ENCODE measurements at places on chromosomes 2 and 18. TPM values are rescaled to one million over a fixed set of nuclear protein-coding genes. Genes with fewer than 3 reads are reported as not detected.

Gene REEP1
- polyA plus RNA-seq: not detected

Gene GCFC2
- polyA plus RNA-seq: 3.1 TPM

Gene HRH4
- polyA plus RNA-seq: not detected

Gene MRPL44
- 25.7 TPM for polyA plus RNA-seq

Gene FBLN7
- polyA plus RNA-seq: not detected

Gene CCDC178
- polyA plus RNA-seq: not detected

Gene DYSF
- 72.5 TPM for polyA plus RNA-seq

Gene SNORC
- polyA plus RNA-seq: not detected

Gene FSHR
- not detected for polyA plus RNA-seq

Gene SPATA3
- polyA plus RNA-seq: not detected

Gene DSC3
- polyA plus RNA-seq: not detected

Gene CROCC2
- polyA plus RNA-seq: not detected

Gene POTEC
- polyA plus RNA-seq: not detected

Gene TMEM178A
- not detected for polyA plus RNA-seq

Gene L3MBTL4
- polyA plus RNA-seq: 1.2 TPM

Gene MTCL1
- not detected for polyA plus RNA-seq

Gene FTCDNL1
- 4.1 TPM for polyA plus RNA-seq

- H3K36me3 ChIP-seq: no peaks in the 10 kb centered on the region
- no peaks in the 10 kb centered on the region for H3K4me1 ChIP-seq
- H3K27ac ChIP-seq: no peak overlapping the region
- no peak overlapping the region for H3K4me3 ChIP-seq
- no peak for DNase-seq
These were observed 25.6 kb upstream of the ACSL3 start for GRCh38 chr2:222835143-222835822.

GRCh38 chr2:148926981-148927401, 52.0 kb downstream of the KIF5C start:
- peak; percentile 62 for DNase-seq
- no peak overlapping the region for H3K27ac ChIP-seq
- H3K4me3 ChIP-seq: peak overlapping the region; percentile 48
- peaks cover 22% of the 10 kb centered on the region for H3K4me1 ChIP-seq
- H3K27me3 ChIP-seq: no peaks in the 10 kb centered on the region
- no peaks in the 10 kb centered on the region for H3K36me3 ChIP-seq

DNA sequence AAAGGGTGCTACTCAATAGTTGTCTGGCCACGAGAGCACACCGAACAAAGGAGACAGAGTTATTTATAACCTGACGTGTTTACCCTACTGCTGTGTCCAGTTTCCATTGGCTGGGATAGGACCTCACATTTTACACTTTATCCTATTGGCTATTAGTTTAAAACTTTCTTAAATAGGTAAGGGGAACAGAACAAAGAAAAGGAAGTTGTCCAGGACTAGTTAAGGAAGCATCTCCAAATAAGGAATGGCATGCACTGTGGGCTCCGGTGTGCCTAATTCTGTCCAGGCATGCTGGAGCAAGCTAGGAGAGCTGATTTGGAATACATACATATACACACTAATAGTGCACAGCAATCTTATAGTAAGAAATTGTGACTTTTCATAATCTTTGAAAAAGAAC, 72.2 kb downstream of the CAB39 start:
- no peak overlapping the region for H3K27ac ChIP-seq
- H3K4me3 ChIP-seq: no peak overlapping the region
- H3K27me3 ChIP-seq: no peaks in the 10 kb centered on the region
- DNase-seq: no peak
- peaks cover 73% of the 10 kb centered on the region for H3K36me3 ChIP-seq

DNA sequence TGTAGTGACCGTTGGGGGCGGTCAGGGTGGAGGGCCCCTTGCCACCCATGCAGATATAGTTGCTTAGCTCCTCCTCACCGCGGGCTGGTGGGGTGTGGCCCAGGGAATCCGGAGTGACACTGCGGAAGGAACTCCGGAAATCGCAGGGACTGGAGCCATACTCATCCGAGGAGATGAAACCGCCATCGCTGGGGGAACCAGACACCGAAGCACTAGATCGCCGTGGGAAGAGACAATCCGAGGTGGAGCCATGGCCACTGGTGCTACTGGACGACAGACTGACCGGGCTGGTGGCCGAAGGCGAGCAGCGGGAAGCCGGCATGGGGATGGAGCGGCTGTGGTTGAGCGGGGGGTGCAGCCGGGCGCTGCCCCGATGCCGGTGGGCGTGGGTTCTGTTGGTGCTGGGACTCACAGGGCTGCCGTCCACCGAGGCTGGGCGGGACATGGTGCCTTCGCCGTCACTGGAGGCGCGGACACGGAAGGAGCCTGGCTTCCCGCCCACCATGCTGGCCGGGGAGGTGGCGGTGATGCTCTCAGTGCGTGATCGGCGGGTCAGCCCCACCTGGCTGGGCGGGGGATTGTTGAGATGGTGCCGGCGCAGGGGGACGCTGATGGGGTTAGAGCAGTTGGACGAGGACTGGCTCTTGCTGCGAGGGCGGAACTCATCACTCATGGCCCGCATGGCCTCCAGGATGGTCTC, 2.2 kb downstream of the IRS1 start:
- no peaks in the 10 kb centered on the region for H3K36me3 ChIP-seq
- H3K27ac ChIP-seq: no peak overlapping the region
- H3K4me3 ChIP-seq: no peak overlapping the region

GRCh38 chr2:206840999-206841398, 75.6 kb downstream of the FASTKD2 start:
- H3K27ac ChIP-seq: no peak overlapping the region
- H3K27me3 ChIP-seq: no peaks in the 10 kb centered on the region
- no peaks in the 10 kb centered on the region for H3K36me3 ChIP-seq
- no peak overlapping the region for H3K4me3 ChIP-seq
- no peaks in the 10 kb centered on the region for H3K4me1 ChIP-seq
- DNase-seq: no peak

- DNase-seq: no peak
- H3K36me3 ChIP-seq: no peaks in the 10 kb centered on the region
- no peaks in the 10 kb centered on the region for H3K4me1 ChIP-seq
These were observed 239.4 kb downstream of the KLHL29 start for GRCh38 chr2:23624378-23624777.

- no peak for DNase-seq
- no peaks in the 10 kb centered on the region for H3K4me1 ChIP-seq
- H3K36me3 ChIP-seq: no peaks in the 10 kb centered on the region
- no peaks in the 10 kb centered on the region for H3K27me3 ChIP-seq
- no peak overlapping the region for H3K27ac ChIP-seq
- no peak overlapping the region for H3K4me3 ChIP-seq
These were observed 41.7 kb upstream of the EFEMP1 start for GRCh38 chr2:55965276-55965675.

- H3K27me3 ChIP-seq: no peaks in the 10 kb centered on the region
- DNase-seq: peak; percentile 76
- H3K4me1 ChIP-seq: peaks cover 25% of the 10 kb centered on the region
- no peak overlapping the region for H3K27ac ChIP-seq
- no peaks in the 10 kb centered on the region for H3K36me3 ChIP-seq
- no peak overlapping the region for H3K4me3 ChIP-seq
These were observed 539.0 kb upstream of the TNP1 start for GRCh38 chr2:217398860-217399259.

GRCh38 chr2:68564426-68564825, 79.0 kb upstream of the PROKR1 start:
- H3K27ac ChIP-seq: no peak overlapping the region
- no peaks in the 10 kb centered on the region for H3K36me3 ChIP-seq
- no peak overlapping the region for H3K4me3 ChIP-seq
- no peaks in the 10 kb centered on the region for H3K4me1 ChIP-seq

- peaks cover 22% of the 10 kb centered on the region for H3K4me1 ChIP-seq
- peaks cover 31% of the 10 kb centered on the region for H3K27me3 ChIP-seq
- no peak overlapping the region for H3K4me3 ChIP-seq
- no peaks in the 10 kb centered on the region for H3K36me3 ChIP-seq
These were observed 1.9 kb downstream of the CCDC68 start for GRCh38 chr18:54957296-54957832.

DNA sequence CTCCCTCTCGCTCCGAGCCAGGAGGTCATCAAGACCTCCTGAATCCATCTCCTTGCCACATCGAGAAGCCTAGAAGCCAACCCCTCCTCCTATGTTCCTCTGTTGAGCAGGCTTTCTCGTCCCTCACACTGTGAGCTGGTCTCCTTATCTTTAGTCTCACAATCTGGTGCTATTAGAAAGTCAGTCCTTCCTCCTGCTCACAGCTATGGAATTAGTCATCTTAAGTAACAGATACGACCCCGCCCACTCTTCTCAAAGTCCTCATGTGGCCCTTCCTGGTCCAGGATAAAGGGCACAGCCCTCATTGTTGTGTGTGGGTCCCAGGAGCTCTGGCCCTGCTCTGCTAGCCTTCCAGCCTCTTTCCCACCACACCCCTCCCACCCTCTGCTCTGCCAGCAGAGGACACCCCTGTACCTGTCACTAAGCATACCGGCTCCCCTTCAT, 41.4 kb upstream of the TRIB2 start:
- H3K4me1 ChIP-seq: no peaks in the 10 kb centered on the region
- peaks cover 3% of the 10 kb centered on the region for H3K27me3 ChIP-seq
- H3K4me3 ChIP-seq: no peak overlapping the region
- no peak overlapping the region for H3K27ac ChIP-seq
- no peaks in the 10 kb centered on the region for H3K36me3 ChIP-seq

GRCh38 chr2:63057249-63058143, 6.9 kb downstream of the OTX1 start:
- H3K27me3 ChIP-seq: peaks cover 91% of the 10 kb centered on the region
- H3K4me3 ChIP-seq: no peak overlapping the region
- H3K27ac ChIP-seq: no peak overlapping the region
- DNase-seq: no peak

DNA sequence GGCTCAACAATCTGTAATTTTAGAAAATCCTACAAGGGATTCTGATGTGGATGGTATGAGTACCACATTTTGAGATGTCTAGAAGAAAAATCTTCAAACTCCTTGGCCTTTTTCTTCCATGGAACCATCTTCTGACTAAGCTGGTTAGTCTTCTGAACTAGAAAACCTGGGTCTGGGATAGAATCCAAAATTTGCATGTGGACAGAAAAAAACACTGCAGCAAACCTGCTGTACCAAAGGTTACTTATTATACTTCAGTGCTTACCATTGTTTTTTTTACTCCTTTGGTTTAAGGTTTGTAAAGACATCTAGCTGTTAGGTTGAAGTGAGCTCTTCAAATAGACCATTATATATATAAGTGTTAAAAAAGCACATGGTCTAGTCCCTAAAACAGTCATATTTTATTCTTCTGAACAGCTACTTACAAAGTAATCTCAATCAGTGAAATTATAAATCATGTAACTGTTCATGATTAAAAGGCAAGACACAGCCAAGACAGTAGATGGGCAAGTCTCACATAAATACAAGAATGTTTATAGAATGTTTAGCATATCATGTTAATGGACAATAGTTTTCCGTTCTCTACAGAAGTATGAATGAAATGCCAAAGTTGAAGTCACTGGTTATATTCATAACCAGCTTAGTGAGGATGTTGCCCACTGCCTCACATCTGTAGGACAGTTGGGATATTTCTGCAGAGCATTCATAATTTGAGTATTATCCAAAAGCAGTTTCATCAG, 85.5 kb downstream of the ORC4 start:
- DNase-seq: no peak
- no peaks in the 10 kb centered on the region for H3K27me3 ChIP-seq
- H3K4me3 ChIP-seq: no peak overlapping the region
- H3K27ac ChIP-seq: no peak overlapping the region
- H3K36me3 ChIP-seq: peaks cover 28% of the 10 kb centered on the region
- H3K4me1 ChIP-seq: no peaks in the 10 kb centered on the region

DNA sequence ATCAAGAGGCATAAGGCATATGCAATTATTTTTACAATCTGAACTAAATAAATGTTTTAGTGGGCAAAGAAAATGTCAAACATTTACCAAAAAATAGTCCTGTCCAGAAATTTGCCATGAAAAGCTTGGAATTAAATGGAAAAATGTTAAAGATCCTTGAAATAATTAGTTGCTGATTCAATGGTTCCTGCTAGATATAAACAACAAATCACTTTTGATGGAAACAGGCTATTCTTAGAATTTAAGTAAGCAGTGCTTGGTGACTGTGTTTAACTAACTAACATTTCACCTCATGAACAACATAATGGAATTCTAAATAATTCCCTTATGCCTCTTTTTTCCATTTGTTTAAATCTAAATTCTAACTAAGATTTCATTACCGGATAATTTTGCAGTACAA, 3.9 kb downstream of the RND3 start:
- H3K36me3 ChIP-seq: no peaks in the 10 kb centered on the region
- H3K4me1 ChIP-seq: no peaks in the 10 kb centered on the region
- no peak overlapping the region for H3K27ac ChIP-seq
- DNase-seq: no peak
- H3K27me3 ChIP-seq: peaks cover 21% of the 10 kb centered on the region

- H3K27ac ChIP-seq: no peak overlapping the region
- no peaks in the 10 kb centered on the region for H3K36me3 ChIP-seq
- H3K27me3 ChIP-seq: peaks cover 11% of the 10 kb centered on the region
- DNase-seq: no peak
These were observed 35.3 kb downstream of the KCNF1 start for GRCh38 chr2:10947005-10947440.

GRCh38 chr2:161139098-161139987, 20.9 kb upstream of the TANK start:
- no peak for DNase-seq
- peaks cover 68% of the 10 kb centered on the region for H3K4me1 ChIP-seq
- H3K27me3 ChIP-seq: no peaks in the 10 kb centered on the region
- H3K36me3 ChIP-seq: no peaks in the 10 kb centered on the region

DNA sequence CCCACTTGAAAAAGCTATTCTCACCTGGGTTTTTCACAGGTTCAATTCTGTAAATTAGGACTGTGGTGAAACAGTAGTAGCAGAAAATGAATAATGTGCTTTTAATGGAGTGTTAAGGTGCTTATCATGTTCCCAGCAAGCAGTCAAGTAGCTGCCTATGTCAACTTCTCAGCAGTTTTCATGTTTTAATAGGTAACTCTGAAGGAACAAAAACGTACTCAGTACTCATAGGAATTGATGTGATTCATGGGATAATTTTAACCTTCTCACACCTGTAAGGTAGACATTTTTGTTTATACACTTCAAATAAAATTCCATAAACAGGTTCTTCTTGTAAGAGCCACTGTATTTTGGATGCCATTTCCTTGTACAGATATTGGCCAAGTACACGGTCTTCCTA, 801.6 kb downstream of the MBD2 start:
- no peaks in the 10 kb centered on the region for H3K36me3 ChIP-seq
- H3K4me3 ChIP-seq: no peak overlapping the region
- no peak for DNase-seq
- H3K27ac ChIP-seq: no peak overlapping the region
- no peaks in the 10 kb centered on the region for H3K27me3 ChIP-seq
- no peaks in the 10 kb centered on the region for H3K4me1 ChIP-seq

Measured in CD14-positive monocyte (primary cell).